ENCODE measurements at places on chromosomes 12 and 14.

DNA sequence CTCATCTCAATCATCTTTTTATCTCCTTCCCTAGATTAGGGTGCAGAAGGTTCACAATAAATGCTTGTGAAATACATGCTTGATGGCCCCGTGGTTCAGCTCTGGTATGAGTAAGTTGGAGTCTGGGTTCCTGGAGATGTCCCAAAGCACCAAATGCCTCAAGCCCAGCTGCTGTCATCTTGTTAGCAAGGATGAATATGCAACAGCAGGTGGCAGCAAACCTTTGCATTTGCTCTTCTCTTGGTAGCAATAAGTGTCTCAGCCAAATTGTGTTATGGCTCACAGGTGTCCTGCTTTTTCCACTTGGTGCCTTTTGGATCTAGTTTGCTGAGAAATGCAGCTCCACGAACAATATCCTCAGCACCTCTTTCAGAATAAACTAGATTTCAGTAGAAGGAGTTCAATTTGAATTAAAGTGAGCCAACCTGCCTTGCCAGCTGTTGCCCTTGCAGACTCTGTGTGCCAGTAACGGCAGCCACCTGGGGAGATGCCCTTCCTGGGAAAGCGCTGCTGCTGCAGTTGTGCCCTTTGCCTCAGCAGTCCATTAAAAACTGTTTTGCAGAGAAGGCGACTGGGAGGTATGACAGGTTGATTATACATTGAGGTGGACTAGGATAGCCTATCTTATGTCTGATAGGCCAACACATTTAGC lies 417.3 kb downstream of the SNAPC1 start:
- no peak for DNase-seq

DNA sequence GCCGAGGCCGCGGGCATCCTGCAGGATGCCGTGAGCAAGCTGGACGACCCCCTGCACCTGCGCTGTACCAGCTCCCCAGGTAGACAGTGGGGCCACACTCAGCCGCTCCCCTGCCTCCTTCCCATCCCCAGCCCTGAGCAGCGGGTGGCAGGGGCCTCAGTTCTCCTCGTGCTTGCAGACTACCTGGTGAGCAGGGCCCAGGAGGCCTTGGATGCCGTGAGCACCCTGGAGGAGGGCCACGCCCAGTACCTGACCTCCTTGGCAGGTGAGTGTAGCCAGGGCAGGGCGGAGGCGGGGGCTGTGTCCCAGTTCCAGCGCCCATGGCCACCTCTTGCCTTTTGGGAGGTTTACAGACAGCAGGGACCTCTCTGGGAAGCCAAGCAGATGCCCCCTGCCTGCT lies 22.9 kb downstream of the HIP1R start:
- no peak for DNase-seq

DNA sequence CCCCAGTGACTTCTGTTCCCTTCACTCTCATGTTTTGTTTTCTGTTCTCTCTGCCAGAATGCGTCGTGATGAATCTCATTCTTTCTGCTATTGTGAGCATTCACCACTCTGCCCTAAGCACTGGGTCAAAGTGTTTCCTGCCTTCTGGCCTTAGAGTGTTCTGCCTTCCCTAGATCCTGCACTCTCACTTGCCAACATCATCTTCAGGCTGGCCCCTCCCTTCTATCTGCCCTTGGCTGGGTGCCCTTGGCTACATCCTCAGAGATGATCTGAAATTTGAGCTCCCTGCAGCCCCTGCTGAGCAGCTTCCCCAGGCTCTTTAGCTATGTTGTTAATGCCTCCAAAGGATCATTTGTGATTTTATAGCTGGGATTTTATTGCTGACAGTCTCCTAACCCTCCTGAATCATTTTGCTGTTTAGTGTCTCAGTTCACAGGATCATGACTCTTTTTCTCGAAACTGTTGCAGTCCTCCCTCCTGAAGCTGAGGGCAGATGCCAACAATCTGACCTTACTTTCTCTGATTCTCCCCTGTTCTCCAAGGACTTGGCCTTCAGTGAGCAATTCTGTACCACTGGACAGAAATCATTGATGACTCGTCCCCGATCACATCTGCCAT lies 4.5 kb downstream of the DHRS2 start:
- DNase-seq, result no peak

- DNase-seq, result no peak
Observed at GRCh38 chr14:67900231-67900630, 80.7 kb downstream of the RAD51B start.

GRCh38 chr14:34065690-34066391 lies 115.0 kb upstream of the EGLN3 start:
- no peak for DNase-seq

GRCh38 chr12:82279536-82280058 lies 78.6 kb downstream of the CCDC59 start:
- DNase-seq, result no peak
